ENCODE measurements at places on chromosomes 1 and 21.

DNA sequence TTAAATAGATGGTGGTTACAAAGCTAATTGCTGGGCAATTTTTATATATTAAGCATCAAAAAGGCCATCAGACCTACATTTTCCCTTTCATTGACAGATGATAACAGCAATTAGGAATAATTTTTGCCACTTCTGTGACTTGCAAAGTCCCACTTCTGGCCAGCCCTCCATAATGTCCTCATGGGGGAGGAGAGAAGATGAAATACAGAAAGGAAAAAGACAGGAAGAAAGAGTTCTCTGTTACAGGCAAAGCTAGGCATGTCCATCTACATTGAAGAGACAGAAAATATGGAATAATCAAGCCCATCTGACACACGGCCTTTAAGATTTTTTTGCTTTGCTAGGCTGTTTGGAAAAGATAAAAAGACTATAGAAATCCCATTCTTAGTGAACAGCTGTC lies 108.0 kb downstream of the ENAH start:
- DNase-seq: no peak

- no peak for DNase-seq
These were observed 8.3 kb upstream of the CHD5 start for GRCh38 chr1:6188466-6188865.

GRCh38 chr1:55310505-55310971 lies 95.4 kb upstream of the USP24 start:
- peak; percentile 98 for DNase-seq

GRCh38 chr1:110207831-110208230 lies 2.3 kb upstream of the KCNC4 start:
- peak; percentile 17 for DNase-seq

DNA sequence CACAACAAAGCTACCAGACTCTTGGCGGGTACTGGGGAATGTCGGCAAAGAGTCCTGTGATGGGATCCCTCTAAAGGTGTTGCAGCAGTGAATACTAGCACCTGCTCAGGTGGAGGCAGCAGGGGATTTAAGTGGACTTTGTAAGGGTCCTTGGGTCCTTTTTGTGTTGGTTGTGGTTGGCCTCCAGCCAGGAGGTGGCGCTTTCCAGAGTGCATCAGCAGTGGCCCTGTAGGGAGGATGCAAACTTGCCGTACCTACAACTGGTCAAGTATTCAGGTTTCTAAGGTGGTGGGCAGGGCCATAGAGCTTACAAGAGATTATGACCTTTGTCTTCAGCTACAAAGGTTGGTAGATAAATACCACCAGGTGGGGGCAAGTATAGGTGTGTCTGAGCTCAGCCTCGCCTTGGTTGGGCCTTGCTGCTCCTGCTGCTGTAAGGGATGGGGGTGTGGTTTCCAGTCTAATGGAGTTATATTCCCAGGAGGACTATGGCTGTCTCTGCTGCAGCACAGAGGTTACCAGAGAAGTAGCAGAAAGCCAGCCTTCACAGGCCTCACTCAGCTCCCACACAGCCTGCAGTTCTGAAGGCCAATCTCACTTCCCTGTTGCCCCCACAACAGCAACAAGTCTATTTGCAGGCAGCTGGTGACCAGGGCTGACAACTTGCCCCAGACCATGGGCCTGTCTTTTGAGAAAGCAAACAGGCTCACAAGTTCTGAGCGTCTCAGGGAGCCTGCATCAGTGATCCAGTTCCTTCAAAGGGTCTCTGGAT lies 7.3 kb downstream of the OR2M5 start:
- DNase-seq: no peak

DNA sequence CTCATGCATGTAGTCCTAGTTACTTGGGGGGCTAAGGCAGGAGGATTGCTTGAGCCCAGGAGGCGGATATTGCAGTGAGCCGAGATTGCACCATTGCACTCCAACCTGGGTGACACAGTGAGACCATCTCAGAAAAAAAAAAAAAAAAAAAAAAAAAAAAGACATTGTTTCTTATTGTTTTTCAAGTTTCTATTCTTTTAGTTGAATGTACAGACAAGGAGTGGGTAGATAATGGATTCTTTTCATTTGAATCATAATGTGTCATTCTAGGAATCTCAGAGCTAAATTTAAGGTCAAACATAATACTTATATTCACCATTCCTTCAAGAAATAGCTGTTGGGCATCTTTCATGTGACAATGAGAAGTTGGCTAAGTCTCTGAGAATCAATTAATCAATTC lies 157.0 kb upstream of the C21orf91 start:
- DNase-seq: no peak
